ENCODE measurements at places on chromosomes 2 and 18.

DNA sequence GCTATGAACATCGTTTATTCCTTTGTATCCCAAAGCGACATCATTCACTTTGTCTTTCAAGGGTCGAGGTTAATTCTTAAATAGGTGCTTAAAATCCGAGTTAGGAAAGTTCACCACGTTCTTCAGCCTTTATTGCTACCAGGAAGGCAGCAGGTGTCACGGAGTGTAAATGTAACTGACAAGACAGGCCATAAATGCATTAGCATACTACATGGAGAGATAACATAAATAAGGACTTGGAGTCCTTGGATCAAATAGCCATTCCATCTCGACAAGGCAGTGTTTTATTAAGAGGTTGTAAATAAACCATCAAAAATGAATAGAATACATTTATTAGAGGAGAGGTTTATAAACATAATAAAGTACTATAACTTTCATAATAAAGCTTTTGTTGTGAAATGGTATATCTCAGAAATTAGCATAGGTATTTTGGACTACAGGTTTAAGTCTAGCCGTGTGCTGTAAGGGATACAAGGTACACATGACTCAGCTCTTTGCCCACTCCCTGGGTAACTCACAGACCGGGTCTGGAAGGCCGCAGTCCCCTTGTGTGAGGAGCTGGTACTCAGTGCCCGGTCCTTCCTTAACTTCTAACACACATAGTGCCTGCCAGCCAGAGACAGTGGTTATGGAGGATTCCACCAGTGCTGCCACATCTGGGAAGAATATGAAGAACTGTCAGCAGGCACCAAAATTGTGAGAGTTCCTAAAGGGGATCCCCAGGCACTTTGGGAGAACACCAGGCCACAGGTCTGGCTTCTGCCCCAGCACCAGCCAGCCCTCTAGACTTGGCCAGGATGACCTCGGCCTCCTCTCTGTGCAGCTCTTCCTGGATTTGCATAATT is 29.4 kb downstream of the CAPN13 start:
- no peak for DNase-seq

- DNase-seq, result no peak
These were observed 12.7 kb downstream of the DGUOK start for GRCh38 chr2:73939419-73939818.

DNA sequence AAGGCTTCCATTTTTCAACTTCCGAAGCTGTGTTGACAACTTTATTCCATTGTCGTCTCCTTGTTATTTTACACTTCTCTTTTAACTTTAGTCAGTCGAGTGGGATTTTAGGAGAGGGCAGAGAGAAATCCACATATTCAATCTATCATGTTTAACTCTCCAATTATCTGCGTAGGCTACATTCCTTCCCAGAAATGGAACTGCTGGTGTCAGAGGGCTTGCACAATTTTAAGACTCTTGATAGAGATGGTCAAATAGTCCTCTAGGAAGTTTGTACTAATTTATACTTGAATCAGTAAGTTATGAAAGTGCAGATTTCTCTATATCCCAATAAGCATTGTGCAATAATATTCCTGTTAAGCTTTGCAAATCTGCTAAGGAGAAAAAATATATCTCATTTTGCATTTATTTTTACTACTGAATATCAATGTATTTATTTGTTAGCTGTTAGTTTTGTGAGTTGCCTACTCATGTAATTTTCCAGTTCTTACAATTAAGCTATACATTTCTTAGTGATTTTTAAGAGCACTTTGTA is 95.6 kb downstream of the CYP26B1 start:
- no peak for DNase-seq

GRCh38 chr18:12838178-12838634 is 45.8 kb downstream of the PTPN2 start:
- DNase-seq, result no peak

DNA sequence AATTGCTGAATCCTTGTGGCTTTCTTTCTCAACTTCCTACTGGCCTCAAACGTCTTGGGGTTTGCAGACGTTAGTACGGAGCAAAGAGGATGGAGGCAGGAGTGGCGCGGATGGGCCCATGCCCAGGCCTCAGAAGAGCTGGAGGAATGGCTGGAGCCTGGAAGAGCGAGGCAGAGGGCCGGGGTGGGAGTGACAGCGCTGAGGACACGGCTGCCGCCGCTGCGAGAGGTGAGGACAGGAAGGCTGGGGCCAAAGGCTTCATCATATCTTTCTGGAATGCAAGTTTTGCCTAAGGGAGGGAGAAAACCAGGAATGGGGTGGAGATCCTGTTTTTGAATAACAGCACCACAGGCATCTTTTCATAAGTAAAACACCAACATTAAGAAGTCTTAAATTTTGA is 178.5 kb upstream of the SESTD1 start:
- no peak for DNase-seq

DNA sequence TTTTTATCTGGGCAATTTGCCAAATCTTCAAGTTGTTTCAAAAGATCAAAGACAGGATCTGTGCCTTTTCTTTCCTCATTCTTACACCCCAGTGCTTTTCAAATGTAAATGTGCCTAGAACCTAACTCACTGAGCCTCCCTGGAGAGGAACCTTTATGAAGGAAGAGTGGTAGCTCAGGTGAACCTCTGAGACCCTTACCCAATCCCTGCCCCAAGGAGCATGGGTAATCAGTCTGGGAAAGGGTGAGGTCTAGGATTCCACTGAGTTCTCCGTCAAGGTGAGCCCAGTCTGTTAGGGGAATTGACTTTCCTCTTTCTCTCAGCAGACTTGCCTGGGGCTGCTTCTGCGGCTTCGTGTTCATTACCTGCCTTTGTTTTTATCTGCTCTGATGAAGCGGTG is 88.1 kb upstream of the MAP4K4 start:
- DNase-seq, result no peak

- DNase-seq, result no peak
These were observed 23.6 kb downstream of the FZD5 start for GRCh38 chr2:207746131-207746530.

Measured in stimulated activated CD8-positive, alpha-beta memory T cell treated with anti-CD3 and anti-CD28 coated beads, Interleukin-15, amount 100 ng/mL, for 1 hour (primary cell).